ENCODE measurements at places on chromosomes 6 and 20.

DNA sequence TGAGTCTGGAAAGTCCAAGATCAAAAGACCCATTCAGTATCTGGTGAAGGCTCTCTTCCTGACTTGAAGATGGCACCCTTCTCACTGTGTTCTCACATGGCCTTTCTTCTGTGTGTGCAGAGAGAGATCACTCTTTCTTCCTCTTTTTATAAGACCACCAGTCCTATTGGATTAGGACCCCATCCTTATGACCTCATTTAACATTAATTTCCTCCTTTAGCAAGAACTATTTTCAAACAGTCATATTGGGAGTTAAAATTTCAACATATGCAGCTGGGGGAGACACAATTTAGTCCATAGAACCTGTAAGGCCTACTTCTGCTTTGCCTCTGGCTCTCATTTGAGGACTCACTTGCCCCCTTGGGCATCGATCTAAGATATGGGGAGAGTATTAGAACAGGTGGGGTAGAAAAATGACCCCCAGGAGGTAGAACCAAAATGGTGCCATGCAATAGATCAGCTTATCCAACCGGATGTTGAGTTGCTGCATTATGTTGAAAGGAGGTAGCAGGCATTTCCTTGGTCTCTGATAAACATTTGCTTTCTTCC is 78.4 kb upstream of the ATXN1 start:
- DNase-seq: no peak

DNA sequence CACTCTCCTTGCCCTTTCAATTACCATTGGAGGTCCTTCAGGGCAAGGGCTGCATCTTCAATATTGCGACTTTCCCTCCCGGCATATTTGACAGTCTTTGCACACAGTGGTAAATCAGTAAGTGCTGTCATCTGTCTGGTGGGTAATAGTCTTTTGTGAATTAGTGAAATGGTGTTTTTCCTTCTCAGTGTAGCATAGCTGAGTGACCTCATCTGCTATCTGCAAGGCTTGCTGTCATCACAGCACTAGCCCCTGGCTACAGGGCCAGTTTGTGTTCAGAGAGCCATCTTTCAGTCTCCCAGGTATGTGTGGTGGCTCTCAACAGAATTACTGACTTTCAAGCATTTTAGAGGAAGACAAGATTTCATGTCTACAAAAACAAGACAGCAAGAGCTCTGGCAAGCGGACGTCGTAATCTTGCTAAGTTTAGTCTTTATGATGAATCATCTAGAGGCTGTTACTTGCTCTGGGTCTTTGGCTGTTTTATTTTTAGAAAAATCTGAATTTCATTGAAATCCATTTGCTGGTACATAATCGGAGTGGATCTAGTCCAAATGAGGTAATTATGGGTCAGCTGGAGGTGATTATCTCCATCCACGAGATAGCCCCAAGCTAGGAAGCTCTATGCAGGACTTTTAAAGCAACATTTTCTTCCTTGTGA is 528.9 kb downstream of the EPM2A start:
- no peak for DNase-seq

DNA sequence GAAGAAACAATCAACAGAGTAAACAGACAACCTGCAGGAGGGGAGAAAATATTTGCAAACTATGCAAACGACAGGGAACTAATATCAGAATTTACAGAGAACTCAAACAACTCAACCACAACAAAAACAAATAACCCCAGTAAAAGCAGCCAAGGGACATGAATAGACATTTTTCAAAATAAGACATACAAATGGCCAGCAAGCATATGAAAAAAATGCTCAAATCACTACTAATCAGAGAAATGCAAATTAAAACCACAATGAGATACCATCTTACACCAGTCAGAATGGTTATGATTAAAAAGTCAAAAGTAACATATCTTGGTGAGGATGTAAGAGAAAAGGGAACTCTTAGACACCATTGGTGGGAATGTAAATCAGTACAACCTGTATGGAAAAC is 215.0 kb downstream of the THBS2 start:
- DNase-seq: no peak

GRCh38 chr6:112659912-112660311 is 312.8 kb downstream of the RFPL4B start:
- DNase-seq: no peak

DNA sequence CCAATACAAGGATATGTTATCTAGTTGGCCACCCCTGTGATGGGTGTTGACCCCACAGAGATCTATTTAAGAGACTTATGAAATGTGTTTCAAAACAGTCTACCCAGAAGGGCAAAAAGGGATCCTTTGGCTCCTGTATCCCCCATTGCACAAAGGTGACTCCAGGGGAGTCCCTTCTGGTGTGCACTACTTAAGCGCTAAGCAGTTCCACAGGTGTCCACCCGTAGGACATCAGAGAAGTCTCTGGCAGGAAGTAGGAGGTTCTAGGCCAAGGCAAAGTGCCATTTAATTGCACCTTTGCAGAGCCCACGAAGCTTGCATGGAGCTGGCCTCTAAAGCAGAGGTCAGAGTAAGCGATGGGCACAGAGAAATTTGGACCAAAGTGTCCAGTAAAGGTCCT is 147.7 kb downstream of the MRPL14 start:
- DNase-seq: no peak

DNA sequence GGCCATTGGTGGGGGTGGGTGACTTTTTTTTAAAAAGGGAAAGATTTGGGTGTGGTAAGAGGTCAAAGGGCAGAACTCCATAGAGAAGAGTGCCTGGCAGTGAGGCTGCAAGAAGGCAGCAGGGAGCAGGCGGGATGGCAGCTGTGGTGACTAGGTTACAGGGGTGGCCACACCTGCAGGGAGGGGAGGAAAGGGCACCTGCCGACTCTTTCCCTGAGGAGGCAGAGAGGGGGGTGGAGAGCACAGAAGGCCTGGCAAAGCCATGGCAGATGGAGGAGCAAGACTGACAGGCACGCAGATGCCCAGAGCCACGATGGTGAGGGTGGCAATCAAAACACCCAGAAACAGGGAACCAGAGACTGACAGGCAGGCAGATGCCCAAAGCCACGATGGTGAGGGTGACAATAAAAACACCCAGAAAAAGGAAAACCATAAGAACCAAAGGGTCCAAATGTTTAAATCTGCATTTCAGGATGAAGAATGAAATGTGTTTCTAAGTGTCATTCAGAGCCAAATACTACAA is 19.3 kb downstream of the CST7 start:
- no peak for DNase-seq

DNA sequence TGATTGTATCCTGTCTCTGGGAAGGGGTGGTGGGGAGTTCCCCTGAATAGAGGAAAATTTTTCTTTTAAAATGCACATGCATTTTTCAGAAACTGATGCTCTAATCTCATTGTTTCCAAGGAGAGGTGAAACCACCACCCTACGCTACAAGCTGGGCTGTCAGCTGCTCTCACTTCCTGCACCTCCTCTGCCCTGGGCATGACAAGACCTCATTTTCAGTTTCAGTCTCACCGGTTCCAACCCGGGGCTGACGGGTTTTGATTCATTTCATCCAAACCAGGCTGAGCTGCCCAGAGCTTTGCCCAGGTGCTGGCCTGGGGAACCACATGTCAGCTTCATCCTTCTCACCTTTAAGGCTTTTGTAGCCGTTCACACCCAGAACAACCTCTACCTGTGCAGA is 99.7 kb downstream of the EYA2 start:
- DNase-seq: no peak

GRCh38 chr20:6164421-6165341 is 41.9 kb upstream of the FERMT1 start:
- DNase-seq: no peak

GRCh38 chr6:152669895-152670294 is 27.8 kb upstream of the MYCT1 start:
- no peak for DNase-seq

GRCh38 chr6:94272327-94272726 is 853.0 kb upstream of the EPHA7 start:
- DNase-seq: no peak
